ENCODE measurements at places on chromosomes 3 and 15.

GRCh38 chr3:18190646-18191045, 234.5 kb downstream of the SATB1 start:
- DNase-seq = no peak

DNA sequence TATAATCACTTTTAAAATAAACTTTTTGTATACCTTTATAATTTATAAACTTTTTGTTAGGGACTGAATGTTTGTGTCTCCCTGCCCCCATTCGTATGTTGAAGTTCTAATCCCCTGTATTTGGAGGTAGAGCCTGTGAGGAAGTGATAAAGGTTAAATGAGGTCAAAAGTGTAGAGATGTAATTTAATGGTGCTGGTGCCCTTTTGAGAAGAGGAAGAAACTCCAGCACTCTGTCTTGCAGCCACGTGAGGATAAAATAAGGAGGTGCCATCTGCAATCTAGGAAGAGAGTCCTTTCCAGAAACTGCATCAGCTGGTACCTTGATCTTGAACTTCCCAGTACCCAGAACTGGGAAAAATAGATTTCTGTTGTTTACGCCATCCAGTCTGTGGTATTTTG, 106.1 kb upstream of the RGMA start:
- no peak for DNase-seq

DNA sequence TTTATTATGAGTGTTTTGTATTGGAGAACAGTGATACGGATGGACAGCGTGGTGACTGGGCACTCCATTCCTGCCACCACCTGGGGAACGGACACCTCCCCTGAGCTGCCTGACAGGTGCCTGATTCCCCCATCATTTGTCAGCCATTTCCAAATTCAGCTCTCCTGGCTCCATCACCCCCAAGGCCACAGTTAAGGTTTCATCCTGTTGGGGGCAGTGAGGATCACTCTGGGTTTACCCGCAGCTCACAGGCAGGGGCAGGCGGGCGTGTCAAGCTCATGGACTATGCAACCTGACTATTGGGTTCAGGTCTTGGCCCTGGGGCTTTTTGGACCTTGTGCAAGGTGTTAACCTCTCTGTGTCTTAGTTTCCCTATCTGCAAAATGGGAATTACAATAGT, 76.3 kb downstream of the RAB11A start:
- no peak for DNase-seq

GRCh38 chr15:50168783-50169411, 13.1 kb upstream of the SLC27A2 start:
- DNase-seq = no peak

DNA sequence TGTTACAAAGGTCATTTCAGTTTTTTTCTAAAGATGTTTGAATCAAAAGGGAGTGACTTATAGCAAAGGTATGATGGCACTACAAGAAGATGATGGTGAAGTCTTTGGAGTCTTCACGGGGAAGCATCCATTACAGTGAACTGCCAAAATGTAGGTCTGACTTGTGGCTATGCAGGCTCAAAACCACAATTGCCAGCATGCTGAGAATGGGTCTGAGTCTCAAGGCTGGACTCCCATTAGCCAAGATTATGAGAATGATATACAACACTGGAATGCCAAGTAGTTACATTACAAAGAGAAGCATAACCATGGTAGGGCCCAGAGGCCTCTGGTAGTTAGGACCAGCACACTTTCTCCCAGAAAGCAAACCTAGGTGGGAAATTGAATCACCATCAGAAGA, 194.2 kb downstream of the MTHFS start:
- no peak for DNase-seq

GRCh38 chr3:58639842-58640241, 26.7 kb downstream of the FAM3D start:
- no peak for DNase-seq

DNA sequence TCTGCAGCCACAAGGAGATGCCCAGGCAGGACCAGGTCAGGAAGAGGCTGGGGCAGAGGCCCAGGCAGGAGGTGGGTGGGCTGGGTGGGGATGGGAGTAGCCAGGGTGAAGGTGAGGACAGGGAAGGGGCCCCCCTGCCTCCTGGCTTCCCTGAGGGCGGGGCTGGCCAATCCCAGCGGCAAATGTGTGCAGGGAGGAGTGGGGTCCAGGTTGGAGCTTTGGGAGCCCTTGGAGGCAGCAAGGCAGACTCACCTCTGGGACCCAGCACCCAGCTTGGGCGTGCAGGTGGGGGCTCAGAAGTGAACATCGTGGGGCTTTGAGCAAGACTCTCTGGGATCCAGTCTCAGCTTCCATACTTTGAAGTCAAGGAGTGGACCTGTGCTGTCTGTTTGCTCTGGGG, 25.2 kb downstream of the GP9 start:
- DNase-seq = no peak

DNA sequence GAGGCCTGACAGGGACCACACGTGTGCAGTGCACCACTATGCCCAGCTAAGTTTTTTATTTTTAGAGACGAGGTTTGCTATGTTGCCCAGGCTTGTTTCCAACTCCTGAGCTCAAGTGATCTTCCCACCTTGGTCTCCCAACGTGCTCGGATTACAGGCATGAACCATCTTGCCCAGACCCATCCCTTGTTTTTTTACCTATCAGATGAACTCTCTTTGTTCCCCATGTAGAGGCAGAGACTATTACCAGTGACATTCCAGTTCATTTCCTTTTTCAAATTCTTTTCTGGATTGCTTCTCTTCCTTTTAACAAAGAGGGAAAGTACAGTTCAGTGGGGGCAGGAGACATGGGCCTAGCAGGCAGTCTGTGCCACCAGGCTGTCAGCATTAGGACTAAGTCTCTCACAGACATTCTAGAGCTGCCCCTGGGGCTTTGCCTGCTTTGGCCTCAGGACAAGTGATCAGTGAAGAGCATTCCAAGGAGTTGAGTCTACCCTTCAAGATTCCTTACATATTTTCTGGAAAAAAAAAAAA, 103.5 kb upstream of the SLC7A14 start:
- no peak for DNase-seq

DNA sequence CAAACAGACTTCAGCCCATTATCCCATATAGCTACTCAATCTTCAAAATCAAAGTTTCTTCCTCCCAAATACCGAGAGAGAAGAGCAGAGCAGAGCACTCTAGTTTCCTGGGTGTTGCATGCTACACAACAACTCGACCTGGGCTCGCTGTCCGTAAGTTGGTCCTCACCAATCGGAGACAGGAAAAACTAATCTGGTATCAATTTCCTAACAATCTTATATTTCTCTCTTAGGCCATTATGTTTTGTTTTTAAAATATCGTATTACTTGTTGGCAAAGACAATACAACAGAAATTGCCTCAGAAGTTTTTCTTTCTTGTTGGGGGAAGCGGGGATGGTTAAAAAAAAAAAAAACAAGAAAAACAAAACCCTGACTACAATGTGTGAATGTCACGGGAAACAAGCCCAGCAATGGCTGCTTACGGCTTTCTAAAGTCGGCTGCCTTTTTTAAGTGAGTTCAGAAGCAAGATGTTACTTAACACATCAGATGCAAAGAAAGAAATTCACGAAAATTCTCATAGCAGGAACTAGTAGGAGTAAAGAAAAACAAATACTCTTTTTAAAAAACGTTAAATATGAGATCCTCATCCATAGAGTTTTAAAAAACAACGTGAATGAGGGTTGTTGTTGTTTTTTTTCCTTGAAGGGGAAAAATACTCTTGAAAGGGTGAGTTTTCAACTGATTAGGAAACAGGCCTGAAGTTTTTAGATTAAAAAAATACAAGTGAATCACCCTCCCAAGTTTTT, 1.9 kb downstream of the VGLL4 start:
- no peak for DNase-seq

- DNase-seq = no peak
Measured at GRCh38 chr3:130843441-130843840, 50.4 kb upstream of the ATP2C1 start.

DNA sequence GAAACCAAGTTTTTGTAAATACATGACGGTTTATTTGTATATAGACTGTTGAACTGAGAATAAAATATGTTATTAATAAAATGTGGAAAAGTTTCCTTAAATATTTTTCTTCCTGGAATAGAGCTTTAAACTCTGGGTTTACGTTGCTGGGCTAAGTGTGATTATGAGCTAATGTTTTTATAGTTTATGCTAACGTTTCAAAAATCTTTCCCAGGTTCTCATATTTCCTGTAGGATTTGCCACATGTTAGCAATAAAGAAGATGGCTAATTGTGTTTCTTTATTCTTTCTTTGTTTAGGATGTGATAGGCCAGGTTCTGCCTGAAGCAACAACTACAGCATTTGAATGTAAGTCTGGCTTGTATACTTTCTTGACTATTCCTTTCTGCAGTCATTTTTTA, 7.2 kb downstream of the MAP2K5 start:
- DNase-seq = no peak

DNA sequence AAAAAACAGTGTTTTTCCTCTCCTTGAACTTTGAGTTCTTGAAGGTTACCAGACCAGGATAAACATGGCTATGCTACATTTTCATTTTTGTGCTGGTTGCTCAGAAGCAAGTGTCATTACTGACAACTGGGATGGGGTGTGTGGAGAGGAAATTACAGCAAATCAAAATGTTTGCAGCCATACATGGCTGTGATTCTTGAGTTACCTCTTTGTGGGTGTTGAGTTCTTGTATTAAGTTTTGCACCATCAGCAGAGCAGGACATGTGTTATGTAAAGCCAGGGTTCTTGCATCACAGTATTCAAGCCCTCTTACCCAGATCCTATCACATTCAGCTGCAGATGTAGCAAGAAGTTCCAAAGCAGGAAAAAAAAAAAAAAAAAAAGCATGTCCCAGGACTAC, 53.9 kb upstream of the ATOSA start:
- no peak for DNase-seq

- DNase-seq = no peak
Measured at GRCh38 chr3:57948781-57949242, 59.4 kb upstream of the FLNB start.

DNA sequence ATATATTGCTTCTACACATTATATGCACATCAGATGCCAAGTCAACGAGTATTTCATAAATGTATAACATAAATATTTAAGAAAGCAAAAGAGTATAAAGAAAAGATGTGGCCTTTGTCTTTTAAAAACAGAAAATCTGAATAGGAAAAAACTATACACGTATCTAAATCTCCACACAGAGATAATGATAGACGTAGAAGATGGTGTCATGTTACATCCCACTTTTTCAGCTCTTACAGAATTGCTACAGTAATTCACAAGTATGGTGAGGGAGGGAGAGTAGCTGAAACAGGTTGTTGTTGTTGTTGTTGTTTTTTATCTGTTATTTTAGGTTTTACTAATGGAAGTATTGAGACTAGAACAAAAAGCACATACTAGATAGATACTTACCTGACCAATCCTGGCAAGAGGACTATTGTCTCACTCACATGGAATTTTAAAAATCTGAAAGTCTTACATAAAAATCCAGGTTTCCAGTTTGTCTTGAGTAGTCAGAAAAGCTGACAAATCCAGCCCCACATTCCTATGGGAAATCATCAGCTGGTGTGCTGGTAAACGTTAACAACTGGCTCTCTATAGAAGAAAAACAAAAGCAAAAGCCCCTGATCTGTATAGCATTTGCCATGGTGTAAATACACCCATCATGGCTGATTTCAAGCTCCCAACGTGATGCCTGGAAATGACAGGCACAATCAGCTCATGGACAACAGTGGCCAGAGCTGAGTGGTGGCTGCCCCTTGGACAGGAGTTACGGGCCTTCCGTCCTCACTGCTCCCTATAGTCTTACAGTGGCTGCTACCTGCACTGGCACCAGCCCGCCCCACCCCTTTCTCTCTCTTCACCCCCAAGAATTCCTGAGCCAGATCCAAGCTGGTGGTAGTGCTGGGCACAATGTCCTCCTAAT, 47.4 kb upstream of the VGLL4 start:
- DNase-seq = no peak
